ENCODE measurements at places on chromosomes 4 and X.

- DNase-seq = no peak
These were observed 951.7 kb upstream of the LCORL start for GRCh38 chr4:18973296-18973695.

- DNase-seq = no peak
These were observed 50.0 kb upstream of the TBC1D9 start for GRCh38 chr4:140806163-140806562.

- DNase-seq = no peak
These were observed 12.0 kb upstream of the TMEM154 start for GRCh38 chr4:152691761-152692160.

DNA sequence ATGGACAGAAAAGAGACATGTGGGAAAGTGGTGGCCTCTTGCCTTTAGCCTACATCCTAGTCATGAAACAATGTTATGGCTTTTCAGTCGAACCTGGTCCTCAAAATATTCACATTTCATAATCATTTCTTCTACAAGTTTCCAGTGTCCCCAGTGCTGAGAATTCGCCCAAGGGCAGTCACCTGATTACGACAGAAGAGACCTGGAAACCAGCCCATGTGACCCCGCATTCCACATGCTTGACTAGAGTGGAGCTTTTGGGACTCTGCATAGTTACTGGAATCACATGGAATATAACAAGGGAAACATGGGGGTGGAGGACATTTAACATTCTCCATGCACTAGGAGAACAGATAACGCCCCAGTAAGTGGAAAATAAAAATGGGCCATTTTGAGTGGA lies 100.1 kb downstream of the PPARGC1A start:
- DNase-seq = no peak

DNA sequence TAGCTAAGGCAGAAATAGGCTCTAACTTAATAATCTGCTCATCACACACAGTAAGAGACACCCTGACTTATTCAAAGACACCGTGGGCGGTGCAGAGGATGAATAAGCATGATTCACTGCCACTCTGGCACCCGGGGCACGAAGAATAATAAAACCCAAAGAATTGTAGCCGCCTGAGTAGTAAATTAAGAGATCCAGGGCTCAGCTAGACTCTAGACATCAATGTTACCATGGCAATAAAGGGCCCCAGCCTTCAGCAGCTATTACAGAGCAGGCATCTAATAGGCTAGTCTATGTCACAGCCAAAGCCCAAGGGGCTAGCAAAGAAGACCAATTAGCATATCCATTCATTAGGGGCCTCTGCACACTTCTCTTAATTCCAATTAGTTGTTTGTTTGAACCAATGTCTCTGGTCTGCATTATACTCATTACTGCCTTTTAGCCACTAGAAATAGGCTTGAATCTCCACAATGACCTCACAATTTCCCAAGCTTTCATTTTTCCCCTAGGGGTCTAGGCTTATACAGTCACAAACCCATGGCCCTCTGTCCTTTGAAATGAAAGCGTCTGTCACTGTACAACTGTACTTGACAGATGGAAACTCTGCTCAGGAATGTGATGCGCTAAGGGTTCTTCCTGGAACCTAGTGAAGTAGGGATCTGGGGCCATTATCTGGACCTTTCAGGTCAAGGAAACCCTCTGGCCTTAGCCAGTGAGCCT lies 3.0 kb upstream of the ATP1B4 start:
- no peak for DNase-seq

GRCh38 chr4:21778702-21779101 lies 169.9 kb downstream of the KCNIP4 start:
- DNase-seq = no peak

- DNase-seq = no peak
These were observed 147.6 kb upstream of the ATP6AP2 start for GRCh38 chrX:40433160-40433559.

DNA sequence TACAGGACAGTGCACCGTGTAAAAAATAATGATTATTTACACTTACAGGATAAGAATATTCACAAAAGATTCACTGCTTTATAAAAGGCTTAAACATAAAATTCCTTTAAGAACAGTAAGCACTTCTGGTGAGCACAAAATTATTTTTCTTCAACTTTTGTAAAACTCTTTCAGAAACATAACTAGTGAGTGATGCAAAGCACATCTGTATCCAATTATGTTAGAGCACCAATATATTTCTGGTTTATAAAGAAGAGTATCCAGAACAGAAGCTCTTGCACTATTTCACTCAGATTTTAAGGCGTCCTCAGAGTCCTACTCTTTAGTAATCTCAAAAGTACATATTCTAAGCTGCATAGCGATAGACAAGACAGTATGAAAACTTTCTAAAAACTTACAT lies 276.0 kb downstream of the C4orf33 start:
- no peak for DNase-seq

GRCh38 chr4:25978327-25978726 lies 64.3 kb downstream of the SMIM20 start:
- DNase-seq = no peak

- DNase-seq = no peak
These were observed 576.4 kb upstream of the SLIT2 start for GRCh38 chr4:19675172-19675811.

DNA sequence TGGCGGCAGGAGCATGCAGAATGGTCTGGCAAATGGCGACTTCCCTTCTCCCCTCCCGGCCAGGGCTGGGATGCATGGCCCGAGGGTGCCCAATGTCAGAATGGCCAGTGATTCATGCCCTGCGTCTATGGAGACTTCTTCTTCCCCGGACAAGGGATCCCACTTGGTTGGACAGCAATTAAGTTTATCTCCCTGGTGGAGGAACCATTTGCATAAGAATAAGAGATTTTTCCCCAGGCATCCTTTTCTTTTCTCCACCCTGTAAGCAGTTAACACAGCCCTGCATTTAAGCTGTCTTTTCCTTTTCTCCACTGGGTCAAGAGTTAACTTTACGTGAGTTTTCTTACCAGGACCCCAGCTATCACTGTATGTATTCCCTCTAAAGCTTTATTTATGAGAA lies 856.6 kb downstream of the GLUD2 start:
- no peak for DNase-seq

GRCh38 chrX:150213481-150214030 lies 149.6 kb upstream of the MAMLD1 start:
- DNase-seq = no peak
